ENCODE measurements at places on chromosomes 7 and 10.
A peak's percentile ranks its signal among the peaks of the same experiment; 100 is the strongest.

DNA sequence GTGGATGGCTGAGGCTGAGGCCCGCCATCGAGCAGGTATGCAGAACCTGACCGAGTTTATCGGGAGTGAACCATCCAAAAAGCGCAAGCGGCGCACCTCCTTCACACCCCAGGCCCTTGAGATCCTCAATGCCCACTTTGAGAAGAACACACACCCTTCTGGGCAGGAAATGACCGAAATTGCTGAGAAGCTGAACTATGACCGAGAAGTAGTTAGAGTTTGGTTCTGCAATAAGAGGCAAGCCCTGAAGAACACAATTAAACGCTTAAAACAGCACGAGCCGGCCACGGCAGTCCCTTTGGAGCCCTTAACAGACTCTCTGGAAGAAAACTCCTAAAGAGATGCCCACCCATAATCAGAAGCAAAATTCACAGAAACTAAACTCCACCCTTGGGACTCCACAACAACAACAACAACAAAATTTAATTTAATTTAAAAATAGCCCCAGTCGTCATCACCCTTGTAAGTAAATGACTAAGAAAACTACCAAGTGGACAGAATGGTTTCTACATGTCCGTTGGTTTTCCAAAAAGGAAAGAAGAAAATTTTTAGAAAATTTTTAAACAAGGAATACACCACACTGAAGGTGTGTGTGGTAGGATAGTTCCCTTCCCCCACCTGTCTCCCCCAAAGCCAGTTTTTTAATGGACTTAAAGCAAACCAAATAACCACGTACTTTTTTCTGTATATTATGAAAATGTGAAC lies 101.7 kb upstream of the YAE1 start:
- no peak for DNase-seq

DNA sequence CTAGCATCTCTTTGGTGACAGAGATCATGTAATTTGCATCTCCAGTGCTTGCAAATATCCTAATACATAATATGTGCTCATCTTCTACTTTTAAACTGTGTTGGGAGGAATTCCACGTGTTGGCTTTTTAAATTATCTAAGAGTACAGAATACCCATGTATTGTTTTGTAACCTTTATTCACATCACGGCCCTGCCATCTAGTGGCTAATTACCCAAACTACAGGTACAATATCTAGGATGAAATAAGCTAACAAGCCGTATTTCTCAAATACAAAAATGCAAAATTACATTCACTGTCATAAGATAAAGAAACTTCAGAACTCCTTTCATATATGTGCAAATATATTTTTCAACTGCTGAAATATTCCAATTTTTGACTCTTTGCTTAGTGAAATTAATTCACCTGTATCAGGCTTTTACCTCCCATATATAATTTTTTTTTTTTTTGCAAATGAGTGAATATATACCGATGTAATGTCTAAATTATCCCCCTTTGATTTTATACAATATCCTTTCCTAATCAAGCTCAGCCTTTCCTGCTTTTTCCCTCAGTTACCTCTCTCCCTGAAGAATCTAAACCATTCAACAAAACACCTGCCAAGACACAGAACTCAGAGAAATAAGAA lies 30.3 kb upstream of the LSM8 start:
- no peak for DNase-seq

GRCh38 chr10:72250666-72251065 lies 23.1 kb upstream of the DDIT4 start:
- DNase-seq = no peak

- no peak for DNase-seq
Observed at GRCh38 chr7:40530292-40530691, 395.5 kb downstream of the SUGCT start.

GRCh38 chr10:42242135-42242805 lies 396.1 kb downstream of the ZNF33B start:
- DNase-seq = no peak

DNA sequence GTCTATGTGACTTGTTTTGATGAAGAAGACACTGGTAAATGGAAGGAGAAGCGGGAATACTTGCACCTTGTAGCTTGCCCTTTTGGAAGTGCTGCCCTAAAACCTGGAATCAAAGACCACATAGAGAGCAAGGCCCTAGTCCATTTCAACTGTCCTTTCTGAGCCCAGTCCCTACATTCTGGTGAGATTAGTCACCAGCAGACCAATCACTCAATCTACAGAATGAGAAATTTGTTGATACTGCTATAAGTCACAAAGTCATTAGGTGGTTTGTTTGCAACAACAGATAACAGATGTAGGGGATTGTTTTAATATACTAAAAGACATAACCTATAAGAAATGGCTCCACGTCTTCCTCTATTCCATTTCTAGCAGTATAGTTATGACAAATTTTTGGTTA lies 33.6 kb downstream of the WASL start:
- DNase-seq = no peak

GRCh38 chr7:20218279-20218678 lies 1.1 kb upstream of the MACC1 start:
- DNase-seq = no peak

- DNase-seq = no peak
Observed at GRCh38 chr7:98034081-98035035, 44.4 kb upstream of the OCM2 start.

DNA sequence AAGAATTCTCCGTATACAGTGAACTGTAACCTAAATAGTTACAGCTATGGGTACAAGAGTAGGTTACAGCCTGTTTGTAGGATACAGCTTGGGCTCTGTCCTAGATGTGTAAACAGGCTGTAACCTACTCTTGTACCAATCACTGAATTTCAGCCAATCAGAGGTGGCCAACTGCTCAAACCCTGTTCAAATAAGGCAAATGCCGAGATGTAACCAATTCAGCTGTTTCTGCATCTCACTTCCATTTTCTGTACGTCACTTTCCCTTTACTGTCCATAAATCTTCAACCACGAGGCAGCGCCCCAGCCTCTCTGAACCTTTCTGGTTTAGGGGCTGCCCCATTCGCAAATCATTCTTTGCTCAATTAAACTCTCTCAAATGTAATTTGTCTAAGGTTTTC lies 8.3 kb upstream of the MMP21 start:
- DNase-seq = peak; percentile 60

GRCh38 chr7:44636926-44637325 lies 30.5 kb downstream of the OGDH start:
- no peak for DNase-seq

DNA sequence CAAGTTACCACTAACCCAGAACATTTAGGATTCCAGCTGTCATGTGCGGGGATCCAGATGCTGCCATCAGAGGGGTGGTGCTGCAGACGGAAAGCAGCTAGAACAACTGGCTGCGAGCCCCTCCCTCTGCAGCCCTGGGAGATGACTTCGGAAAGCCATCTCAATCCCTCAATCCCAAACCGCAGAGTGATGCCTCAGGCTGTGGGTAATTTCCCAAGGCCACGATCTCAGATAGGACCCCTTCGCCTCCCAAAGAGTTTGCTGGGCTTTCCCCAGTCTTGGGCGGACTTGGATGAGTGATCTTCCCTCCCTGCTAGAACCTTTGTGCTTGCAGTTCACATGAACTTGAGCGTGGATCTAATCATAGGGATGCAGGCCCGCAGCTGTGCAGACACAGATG lies 71.3 kb upstream of the EN2 start:
- no peak for DNase-seq

DNA sequence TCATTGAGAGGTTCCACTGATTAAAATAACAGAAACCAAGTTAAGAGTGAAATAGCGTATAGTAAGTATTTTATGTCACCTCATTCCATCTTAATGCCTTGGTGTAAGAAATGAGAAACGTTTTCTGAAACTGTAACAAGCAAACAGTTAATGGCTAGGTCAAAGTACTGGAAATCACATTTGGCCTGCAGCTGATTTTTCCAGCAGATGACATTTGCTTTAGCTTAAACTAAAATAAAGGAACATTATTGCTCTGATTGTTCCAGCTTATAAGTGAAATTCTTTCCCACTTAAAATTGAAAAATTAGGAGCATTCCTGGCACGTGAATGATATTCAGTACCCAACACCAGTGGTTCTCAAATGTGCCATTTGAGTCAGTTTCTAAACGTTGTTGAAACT lies 213.6 kb upstream of the DPP6 start:
- no peak for DNase-seq

- DNase-seq = no peak
Observed at GRCh38 chr10:48938281-48938680, 1.4 kb downstream of the LRRC18 start.

- DNase-seq = no peak
Observed at GRCh38 chr10:130636313-130636930, 500.2 kb downstream of the GLRX3 start.

DNA sequence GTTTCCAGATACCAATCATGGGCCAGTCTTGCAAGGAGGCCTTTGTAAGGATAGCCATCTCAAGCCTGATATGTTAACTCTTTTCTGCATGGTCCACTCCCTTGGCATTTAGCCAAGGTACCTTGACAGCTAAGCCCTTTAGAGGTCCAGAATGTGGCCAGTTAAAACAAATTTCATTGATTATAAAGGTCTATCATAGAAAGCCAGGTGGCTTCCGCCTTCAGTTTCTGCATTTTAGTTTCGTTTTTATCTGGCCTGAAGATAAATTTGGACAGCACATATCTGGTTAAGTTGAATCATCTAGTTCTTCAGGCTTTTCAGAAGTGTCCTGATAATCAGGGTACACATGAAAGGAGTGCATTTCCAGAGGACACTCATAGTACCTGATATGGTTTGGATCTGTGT lies 30.7 kb downstream of the ANKIB1 start:
- DNase-seq = peak; percentile 51

DNA sequence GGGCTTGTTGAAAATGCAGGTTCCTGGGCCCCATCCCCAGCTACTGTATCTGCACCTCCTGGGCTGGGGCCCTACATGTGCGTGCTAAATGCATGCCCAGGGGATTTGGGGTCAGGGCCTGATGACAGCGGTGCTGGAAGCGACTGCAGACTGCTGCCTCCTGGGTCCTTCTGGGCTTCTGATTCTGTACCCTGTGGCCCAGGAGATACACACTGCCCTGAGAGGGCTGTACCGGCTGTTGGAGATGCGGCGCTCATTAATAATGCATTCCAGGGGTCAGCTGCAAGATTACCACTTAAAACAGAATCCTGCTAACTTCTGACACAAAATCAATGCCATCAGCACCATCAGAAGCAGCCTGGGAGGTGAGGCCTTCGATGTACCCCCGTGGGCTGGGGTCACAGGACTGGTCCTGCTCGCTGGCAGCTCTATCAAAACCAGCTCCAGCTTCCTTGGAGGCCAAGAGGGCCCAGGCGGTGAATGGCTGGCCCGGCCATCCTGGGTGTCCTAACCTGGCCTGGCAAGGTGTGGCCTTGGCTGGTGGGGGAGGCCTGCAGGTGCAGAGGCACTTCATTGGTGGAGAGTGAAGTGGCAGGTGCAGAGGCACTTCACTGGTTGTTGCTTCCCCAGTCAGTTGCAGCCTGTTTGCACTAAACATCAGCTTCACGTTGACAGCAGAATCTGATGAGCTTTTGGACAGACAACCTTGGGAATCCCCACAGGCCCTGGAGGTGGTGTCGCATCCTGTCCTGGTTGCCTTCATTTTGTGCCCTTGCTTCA lies 79.2 kb downstream of the GLRX3 start:
- DNase-seq = no peak

- DNase-seq = no peak
Observed at GRCh38 chr7:111282626-111283025, 191.7 kb downstream of the LRRN3 start.

- no peak for DNase-seq
Observed at GRCh38 chr7:91114232-91114631, 150.0 kb upstream of the FZD1 start.

DNA sequence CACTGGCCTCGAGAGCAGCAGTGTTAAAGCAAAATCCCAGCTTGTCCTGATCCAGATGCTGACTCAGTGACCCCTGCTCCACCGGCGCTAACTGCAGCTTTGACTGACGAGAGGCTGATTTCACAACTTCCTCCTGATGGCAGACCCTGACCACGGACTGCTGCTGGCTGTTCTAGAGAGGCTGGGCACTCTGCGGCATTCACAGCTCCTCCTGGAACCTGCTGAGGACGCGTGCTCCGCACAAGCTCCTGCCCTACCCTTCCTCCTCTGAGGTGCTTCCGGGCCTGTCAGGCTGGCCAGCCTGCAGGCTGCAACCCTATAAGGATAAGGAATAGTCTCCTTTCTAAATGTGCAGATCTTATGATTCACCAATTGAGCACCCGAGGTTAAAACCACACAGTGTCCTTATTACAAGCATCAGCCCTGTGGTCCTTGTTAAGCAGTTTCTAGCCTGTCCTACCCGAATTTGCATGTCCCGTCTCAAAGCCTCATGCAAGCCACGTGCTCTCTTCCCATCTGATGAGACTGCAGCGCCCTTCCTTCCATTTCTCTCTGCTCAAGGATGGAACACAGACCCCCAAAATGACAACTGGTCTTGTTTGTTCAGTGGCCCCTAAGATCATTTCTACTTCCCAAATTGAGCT lies 35.5 kb upstream of the NCAPG2 start:
- DNase-seq = no peak

- DNase-seq = no peak
Observed at GRCh38 chr7:517774-518629, 1.6 kb downstream of the PDGFA start.

- DNase-seq = no peak
Observed at GRCh38 chr10:79068203-79068561, 584 bp upstream of the ZMIZ1 start.

DNA sequence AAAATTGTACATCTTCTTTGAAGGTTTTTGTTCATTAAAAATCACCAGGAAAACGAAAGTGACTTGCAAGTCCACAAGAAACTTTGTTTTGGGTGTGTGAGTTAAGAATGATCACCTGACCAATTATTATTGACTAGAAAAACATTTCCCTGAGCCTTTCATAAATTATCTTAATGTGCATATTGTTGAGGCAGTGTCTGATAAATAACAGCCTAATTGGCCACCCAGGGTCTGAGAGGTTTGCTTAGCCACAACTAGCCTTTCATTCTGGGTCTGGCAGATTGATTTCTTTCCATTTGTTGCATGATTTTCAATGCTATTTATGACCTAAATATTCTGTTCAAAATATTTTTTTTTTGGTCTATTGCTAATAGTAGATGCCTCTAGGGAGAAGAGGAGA lies 152.8 kb downstream of the AUTS2 start:
- DNase-seq = no peak

- no peak for DNase-seq
Observed at GRCh38 chr7:71636329-71636728, 504.4 kb downstream of the GALNT17 start.

DNA sequence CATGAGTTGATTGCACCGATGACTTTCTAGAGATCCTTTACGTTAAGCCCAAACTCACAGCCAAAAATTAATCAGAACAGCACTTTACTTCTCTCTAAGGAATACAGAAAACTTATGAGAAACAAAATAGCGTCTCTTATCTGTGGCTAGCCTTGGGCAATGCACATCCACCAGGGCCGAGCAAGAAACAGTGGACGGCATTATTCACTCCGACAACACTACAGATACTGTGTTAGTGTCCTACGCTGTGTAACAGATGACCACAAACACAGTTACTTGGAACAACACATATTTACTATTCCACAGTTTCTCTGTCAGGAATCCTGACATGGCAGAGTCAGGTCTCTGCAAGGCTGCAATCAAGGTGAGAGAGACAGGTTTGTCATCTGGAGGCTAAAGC lies 598.3 kb upstream of the ADARB2 start:
- no peak for DNase-seq

- DNase-seq = no peak
Observed at GRCh38 chr7:5350600-5351385, 68.0 kb downstream of the SLC29A4 start.
